ENCODE measurements at places on chromosomes 2 and 18.

DNA sequence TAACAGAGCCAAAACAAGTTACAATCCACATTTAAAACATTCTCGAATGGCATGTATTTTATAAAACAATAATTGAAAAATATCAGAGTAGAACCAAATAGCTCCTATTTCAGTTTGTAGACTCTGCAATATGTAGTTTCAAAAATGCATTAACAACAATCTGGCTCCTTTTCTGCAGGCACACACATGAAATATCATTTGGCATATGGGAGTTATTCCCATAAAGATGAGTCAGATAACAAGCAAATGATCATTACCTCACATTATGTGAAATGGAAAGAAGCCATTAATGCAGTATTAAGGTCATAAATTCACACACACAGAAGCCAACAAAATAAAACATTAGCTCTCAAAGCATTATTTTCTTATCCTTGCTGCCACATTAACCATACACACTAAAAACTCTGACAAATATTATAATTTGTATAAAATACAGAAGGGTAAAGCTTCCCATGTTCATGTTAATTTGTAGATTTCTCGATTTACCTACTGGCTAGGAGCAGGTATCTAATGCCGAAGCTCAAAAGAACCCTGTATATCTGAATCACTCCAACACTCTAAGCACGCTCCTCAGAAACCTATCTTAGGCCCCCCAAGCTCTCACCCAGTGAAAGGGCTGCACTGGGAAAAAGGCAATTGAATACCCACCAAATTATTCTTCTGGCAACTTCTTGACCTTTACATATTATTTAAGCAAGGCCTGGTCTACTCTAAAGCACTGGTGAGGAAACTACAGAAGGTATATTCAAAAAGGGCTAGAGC is 13.8 kb downstream of the NBAS start:
- DNase-seq, result no peak

- no peak for DNase-seq
Measured at GRCh38 chr2:162006337-162006736, 67.7 kb downstream of the DPP4 start.

DNA sequence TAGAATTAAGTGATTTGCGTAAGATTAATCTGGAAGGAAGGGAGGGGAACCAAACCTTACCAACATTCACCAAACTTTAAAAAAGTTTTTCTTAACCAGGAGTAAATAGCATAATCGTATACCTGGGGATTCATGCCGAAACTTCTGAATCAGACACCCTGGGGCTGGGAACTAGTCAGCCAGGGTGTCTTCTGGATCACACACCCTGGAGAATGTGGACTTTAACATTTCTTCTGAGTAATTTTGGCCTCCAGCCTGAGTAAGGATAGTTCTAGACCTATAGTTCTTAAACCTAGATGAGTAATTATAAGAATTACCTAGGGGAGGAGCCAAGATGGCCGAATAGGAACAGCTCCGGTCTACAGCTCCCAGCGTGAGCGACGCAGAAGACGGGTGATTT is 44.1 kb upstream of the MEIS1 start:
- no peak for DNase-seq

- DNase-seq, result no peak
Measured at GRCh38 chr2:54676656-54677055, 46.8 kb upstream of the EML6 start.

- DNase-seq, result no peak
Measured at GRCh38 chr2:176121190-176122051, 1.1 kb upstream of the HOXD9 start.

- DNase-seq, result no peak
Measured at GRCh38 chr18:54296062-54296461, 26.7 kb downstream of the POLI start.

GRCh38 chr2:187577310-187577709 is 23.1 kb upstream of the TFPI start:
- no peak for DNase-seq

- no peak for DNase-seq
Measured at GRCh38 chr2:184906709-184907108, 308.4 kb downstream of the ZNF804A start.

- DNase-seq, result no peak
Measured at GRCh38 chr2:40367652-40368051, 84.2 kb downstream of the SLC8A1 start.

DNA sequence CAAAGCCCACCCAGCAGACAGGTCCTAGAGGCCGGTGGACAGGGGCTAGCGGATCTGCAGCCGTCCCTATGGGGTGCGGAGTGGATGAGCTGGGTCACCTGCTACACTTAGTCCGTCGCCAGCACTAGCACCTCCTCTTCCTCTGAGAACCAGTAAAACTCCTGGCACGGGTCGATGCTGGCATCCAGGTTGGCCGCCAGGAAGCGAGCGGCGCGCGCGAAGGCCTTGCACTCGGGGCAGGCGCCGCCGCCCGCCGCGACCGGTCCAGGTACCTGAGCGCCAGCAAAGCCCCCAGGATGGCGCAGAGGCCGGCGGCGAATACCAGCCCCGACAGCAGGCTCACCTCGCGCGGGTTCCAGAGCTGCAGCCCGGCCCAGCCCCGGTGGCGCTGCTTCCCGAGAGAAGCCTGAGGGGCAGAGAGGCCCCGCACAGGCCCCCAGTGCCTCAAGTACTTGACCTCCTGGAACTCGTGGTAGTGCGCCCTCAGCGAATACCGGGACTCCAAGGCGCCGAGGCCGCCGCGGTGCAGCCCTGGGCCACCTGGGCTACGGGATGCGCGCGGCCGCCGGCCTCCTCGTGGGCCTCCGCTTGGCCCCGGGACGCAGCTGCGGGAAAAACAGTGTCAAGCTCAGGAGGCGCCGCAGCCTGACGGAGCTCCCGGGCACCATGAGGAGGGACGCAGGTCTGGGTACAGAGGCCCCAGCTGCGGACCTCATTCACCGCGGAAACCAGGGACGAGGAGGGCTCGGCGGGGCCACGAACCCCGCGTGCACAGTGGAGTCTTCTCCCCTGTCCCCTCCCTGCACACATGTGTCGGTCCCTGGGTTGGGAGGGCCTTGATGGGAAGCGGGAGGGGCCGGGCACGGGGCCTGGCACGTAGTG is 27.5 kb upstream of the ALPP start:
- DNase-seq, result no peak

DNA sequence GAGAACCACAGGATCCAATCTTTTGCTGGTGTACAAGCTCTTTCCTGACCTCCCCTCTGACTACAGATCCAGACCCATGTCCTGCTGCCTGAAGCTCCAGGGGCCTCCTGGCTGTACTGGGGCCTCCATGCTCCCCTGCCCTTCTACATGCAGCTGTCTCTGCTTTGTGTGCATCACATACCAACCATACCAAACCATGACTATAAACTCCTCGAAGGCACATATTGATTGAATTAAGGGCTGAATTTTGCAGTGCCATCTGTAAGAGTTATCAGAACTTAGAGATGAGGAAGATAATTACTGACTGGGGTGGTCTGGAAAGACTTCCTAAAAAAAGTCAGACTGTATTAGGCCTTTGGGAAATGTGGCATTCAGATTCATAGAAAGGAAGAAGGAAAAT is 139.9 kb upstream of the CXCR4 start:
- no peak for DNase-seq

DNA sequence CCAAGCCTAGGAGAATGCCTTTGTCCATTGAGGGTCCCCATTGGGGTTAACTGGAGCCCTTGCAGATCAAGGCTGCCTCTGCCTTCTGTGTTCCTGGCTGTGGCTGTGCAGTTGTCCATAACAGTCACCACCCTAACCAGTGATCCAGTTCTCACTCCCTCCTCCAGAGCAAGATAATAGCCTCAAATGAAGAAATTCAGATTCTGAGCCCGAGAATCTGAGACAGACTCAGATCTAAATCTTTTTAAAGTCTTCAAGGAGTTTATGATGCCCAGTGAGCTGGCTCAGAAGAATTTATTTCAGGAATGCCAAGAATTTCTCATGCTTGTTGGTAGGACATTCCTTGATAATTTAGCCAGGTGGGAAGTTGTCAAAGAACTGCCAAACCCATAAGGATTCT is 44.3 kb upstream of the RAB6C start:
- DNase-seq, result no peak

DNA sequence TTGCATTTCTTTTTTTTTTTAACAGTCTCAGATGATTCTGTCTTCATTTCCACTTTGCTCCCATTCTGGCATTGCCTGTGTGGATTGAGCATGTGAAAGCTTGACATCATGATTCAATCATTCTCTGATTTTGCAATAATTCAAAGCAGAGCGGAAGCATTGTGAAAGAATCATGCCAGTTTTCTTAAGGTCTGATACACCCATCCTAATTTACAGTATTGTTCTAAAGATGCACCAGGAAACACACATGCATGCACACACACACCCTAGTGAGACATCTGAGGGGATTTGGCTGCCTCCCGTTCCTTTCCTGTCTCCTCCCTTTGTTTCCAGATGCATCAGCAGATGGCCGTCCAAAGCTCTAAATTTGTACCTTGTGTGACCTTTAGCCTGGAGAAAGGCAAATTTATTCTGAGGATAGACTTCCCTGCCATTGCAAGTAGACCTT is 97.3 kb downstream of the FMNL2 start:
- no peak for DNase-seq

DNA sequence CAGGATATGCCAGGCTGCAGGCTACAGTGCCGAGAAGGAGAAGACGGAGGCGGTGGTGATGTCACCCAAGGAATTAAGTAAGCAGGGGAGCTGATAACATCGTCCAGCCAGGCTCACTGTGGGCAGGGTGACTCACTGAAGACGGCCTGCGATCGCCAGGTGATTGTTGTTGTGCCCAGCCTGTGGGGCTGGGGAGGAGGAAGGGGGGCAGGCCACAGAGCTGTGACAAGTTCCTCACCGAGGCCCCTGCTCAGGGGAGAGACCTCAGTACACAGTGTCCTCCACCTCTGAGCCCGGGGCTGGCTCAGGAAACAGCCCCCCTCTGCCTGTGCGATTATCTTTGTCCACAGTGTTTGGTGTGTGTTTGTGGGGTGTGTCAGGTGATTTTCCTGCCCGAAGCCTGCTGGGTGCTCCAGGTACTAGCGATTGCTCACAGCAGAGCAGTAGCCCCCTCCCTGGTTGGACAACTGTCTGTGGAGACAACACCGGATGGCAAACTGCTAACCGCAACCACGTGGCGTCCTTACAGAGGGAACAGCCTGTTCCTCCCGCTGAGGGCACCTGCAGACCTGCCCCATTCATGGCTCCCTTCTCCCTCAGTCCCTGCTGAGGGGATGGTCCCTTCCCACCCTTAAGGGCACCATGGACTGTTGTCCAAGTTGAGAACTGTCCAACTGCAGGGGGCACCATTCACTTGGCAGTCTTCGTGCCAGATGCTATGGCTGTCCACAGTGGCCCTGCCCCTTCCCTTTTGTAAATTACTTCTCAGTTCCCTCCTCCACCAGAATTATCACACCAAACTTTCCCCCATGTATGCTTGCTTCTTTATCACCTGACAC is 95.1 kb downstream of the ZFP36L2 start:
- peak; percentile 67 for DNase-seq

DNA sequence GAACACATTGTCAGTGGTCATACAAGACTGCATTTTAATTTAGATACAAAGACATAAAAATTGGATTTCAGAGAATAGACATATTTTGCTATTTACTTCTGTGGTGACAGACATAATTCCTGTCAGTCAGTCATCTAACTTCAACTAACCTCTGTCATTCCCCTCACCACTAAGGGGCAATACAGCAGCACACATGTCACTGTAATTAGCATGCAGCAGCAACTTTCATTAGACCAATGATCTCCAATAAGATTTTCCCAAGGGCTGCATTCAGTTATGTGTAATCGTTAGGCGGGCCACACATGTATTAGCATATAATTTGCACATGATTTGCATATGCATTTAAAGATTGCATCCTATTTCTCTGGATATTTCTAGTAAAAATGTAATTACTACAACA is 624.5 kb downstream of the NR4A2 start:
- DNase-seq, result no peak

GRCh38 chr18:28039078-28039477 is 137.9 kb downstream of the CDH2 start:
- DNase-seq, result no peak

DNA sequence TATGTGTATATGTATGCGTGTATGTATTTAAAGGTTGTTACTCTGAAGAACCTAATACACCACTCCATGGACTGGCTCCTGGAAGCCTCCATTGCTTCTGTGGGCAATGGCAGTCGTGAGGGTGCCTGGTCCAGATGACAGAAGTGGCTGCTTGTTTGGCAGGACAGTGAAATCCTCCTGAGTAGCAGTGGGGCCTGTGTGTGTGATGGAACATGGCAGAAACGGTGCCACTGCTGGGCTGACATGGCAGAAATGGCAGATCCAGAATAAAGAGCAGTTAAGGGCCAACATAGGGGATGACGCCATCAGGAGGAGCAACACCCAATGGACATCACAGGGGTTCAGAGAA is 6.1 kb upstream of the CPLX4 start:
- no peak for DNase-seq

DNA sequence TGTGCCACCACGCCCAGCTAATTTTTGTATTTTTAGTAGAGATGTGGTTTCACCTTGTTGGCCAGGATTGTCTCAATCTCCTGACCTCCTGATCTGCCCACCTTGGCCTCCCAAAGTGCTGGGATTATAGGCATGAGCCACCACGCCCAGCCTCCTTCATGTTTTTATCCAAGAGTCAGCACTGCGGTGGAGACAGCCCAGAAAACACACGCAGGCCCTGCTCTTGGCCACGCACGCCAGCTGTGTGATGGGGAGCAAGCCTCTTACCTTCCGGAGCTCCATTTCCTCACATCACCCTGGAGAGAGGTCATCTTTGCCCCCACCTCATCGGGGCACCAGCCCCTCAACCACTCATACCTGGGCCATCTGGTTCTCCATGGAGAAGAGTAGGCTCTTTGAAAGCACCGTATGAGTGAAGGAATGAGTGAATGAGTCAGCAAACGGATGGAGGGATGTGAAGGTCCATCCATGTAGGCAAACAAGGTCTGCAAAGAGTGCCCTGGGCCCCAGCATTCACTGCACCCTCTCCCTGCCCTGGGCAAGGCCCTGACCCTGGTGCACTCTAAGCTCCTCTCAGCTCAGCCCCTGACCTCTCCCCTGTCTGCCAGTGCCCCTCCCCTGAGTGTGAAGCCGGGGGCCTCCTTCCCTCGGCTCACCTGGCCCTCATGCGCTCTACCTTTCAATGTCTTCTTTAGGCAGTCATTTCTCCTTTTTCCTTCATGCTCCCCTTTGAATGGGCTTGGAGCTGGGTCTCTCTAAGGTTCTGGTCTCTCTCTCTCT is 7.4 kb downstream of the GYPC start:
- DNase-seq, result no peak

GRCh38 chr18:68818584-68818983 is 20.7 kb downstream of the CCDC102B start:
- DNase-seq, result no peak

Measured in activated T-cell treated with anti-CD3 and anti-CD28 coated beads for 48 hours (primary cell).